Activated CD4-positive, alpha-beta T cell treated with anti-CD3 and anti-CD28 coated beads, Interleukin-2, amount 50 U/mL, for 48 hours (primary cell): ENCODE measurements at places on chromosomes 4 and X.

DNA sequence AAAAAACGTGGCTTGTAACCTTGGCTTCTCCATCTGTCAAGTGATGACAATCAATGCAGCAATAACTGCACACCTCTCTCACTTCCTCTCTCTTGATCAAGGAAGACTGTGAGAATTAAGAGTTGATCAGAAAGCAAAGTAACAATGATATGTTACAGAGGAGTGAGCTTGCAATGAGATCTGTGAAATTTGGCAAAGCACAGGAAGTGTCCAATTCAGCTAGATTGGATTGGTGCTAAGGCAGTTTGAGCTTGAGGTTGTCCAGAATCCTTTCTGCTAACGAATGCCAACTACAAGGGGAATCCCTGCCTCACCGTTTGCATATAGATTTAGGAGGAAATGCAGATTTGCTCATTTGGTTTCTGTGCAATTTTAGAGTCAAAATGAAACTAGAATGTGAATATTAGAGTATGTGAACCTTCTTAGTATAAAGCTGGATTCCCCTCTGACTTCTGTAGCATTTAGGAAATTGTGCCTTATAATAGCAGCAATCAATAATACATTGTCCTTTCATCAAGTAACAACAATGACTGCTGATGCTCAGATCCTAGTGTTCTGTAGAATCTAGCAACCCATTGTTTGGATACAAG lies 346.4 kb downstream of the PTTG2 start:
- DNase-seq, result no peak

GRCh38 chr4:87133183-87133582 lies 87.2 kb downstream of the KLHL8 start:
- DNase-seq, result no peak

DNA sequence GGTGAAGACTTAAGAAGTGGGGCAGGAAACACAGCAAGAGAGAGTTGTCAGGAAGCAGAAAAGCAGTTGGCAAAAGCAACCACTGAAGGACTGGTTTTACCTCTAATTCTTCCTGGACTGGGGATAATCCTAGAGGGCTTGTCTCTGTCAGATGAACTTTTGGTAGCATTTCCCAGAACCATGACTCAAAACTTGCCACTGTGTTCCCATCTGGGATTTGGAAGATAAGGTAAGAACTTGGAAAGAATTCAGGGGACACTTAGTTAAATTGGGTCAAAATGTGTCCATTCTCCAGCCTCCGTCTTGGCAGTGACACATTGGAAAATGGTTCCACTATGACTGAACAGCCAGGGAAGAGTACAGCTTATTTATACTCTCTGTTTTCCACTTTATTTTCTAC lies 55.7 kb downstream of the CD38 start:
- DNase-seq, result no peak

DNA sequence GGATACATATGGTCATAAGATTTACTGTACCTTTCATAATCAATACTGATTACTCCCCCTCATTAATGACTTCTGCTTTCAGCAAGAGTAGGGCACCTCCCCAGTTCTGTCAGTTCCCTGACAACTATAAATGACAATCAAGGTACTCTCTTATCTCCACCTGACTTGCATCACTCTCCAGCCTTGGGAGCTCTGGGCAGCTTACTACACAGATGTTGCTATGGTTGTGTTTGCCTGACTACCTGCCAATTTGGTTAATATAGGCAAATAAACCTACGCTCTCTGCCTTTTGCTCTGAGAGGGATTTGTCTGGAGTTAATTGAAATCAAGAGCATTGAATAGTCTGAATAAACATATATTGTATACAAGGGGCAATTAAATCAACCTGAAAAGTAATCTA lies 22.8 kb upstream of the MAP7D3 start:
- no peak for DNase-seq

- no peak for DNase-seq
These were observed 46.8 kb upstream of the PITX2 start for GRCh38 chr4:110669663-110670062.

DNA sequence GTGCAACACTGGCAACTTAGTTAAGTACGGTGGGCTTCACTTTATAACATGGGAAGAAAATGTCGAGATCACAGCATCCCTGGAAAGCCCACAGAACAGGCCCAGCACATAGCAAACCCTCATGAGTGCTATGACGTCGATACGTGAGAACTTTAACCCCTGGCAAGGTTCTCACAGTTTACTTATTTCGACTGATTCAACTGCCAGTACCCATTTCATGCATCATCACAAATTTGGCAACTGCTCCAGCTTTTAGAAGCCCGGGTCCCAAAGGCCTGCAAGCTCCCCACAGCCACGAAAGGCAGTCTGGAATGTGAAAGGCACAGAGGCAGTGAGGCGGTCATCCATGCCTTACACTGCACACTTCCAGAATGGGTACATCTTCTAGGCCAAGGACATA lies 41.2 kb downstream of the RELL1 start:
- no peak for DNase-seq

GRCh38 chr4:28014469-28014868 lies 1153.8 kb downstream of the STIM2 start:
- no peak for DNase-seq

DNA sequence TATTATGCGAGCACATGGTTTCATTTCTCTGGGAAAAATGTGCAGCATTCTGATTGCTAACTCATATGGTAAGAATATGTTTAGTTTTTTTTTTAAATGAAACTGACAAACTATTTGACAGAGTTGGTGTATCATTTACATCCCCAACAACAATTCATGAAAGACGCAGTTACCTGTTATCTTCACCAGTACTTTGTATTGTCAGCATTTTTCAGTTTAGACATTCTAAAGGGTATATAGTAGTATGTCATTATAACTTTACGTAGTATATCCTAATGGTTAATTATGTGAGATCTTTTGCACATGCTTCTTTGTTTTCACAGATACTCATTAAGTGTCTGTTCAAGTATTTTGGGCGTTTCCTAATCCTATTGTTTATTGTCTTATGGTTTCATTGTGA lies 891.1 kb upstream of the AGA start:
- DNase-seq, result no peak

GRCh38 chr4:124711471-124712371 lies 811 bp downstream of the ANKRD50 start:
- DNase-seq, result peak; percentile 15

DNA sequence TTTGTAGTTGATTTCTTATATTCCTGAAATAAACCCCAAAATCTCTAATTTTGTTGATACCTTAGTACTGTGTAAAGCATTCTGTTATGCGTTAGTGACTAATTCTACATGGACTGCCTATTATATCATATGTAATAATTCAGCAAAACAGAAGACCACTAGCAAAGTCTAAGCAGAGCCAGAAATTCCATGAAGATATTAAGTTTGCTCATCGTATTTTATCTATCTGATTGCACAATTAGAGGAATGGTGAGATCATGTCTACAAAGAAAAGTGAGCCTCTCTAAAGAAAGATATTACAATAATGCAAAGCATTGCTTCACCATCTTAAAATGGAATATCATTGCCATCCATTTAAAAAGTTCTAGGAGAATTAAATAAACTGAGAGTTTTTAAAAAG lies 374.6 kb upstream of the SLC7A11 start:
- no peak for DNase-seq

DNA sequence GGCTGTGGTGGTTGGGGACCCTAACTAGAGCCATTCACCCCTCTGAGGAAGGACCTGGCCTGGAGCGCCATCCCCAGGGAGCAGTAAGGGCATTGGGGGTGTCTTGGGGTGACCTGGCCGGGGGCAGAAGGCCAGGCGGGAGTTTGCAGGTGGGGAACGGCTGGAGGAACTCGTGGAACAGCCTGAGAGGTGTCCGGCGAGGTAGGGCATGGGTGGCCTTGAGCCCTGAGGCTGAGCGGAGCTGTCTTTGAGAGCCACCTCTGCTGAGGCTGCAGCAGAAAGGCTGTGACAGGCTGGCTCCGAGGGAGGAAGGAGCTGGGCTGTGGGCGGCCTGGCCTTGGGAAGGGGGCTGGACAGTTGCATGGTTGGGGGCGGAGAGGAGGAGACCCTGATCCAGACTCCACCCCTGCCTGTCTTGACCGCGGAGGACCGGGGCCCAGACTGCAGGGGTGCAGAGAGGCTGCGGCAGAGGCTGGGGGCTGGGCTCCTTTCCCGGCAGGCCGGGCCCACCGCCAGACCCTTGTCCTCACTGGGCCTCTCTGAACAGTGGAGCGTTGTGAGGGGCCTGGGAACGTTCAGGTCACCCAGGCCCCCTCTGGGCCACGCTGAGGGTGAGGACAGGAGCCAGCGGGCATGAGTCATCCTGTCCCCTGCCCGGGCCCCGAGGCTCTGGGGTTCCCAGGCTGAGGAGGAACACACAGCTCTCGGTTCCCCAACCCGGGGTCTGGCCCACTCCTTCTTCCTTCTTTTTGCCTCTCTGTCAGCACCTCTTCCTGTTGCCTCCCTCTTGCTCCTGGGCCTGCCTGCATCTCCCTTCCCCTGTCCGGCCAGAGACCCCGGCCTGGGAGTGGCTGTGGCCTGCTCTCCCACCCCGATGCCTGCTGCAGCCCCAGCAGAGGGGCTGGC lies 8.1 kb downstream of the SH3BP2 start:
- DNase-seq, result no peak

DNA sequence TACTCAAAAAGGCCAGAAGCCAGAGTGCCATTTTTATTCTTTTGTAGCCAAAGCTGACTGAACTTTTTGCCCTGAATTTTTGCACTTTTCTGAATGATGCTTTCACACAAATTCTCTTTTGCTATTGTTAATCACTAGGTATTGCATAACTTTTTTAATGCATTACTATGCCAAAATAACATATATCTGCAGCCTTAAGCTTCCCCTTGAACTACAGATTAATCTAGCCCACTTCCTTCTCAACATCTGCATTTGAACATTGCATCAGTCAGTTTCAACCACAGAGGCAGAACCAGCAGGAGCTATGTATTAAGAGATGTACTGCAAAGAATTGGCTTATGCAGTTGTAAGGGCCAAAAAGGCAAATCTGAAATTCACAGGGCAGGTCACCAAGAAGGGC lies 197.6 kb upstream of the GYPA start:
- no peak for DNase-seq

DNA sequence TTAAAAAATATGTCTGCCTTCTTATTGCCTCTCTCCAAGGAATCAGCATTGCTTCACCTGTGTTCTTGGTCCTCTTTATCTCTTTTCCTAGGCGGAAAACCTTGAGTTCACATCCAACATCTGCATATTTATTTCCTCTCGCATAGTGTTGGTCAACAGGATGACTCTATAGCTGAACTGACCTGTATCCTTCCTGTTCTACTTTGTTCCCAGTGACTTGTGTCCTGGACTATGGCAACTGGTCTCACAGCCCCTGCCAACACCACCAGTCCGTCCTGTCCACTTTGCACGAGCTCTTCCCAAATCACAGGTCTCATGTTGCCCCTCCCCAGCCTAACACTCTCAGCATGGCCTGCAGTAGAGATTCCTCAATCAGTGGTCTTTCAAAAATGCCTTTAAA lies 2.0 kb downstream of the DIPK2B start:
- no peak for DNase-seq

- no peak for DNase-seq
These were observed 10.5 kb downstream of the NELFA start for GRCh38 chr4:1998296-1998695.

GRCh38 chrX:131316260-131316659 lies 27.2 kb upstream of the IGSF1 start:
- no peak for DNase-seq

GRCh38 chrX:110684653-110685052 lies 111.0 kb downstream of the CHRDL1 start:
- DNase-seq, result no peak

DNA sequence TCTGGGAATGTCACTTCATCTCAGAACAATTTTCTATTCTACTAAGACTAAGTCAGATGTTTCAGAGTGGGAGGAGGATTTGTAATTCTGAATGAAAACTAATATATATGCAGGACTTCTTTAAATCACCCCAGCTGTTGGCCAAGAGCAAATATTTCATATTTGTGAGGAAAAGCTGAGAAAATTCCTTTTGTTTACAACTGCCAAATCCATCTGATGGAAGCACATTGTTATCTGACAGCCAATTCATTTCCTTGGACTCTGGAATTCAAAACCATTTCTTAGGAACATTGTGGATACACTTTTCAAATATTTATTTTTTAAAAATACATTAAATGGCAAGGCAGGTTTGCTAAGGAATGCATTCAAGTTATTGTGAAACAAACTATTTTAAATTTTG lies 8.0 kb downstream of the SLIT2 start:
- no peak for DNase-seq

GRCh38 chr4:74097116-74097515 lies 1.9 kb downstream of the CXCL2 start:
- no peak for DNase-seq

- DNase-seq, result no peak
These were observed 32.1 kb downstream of the TMEM131L start for GRCh38 chr4:153497988-153498967.

DNA sequence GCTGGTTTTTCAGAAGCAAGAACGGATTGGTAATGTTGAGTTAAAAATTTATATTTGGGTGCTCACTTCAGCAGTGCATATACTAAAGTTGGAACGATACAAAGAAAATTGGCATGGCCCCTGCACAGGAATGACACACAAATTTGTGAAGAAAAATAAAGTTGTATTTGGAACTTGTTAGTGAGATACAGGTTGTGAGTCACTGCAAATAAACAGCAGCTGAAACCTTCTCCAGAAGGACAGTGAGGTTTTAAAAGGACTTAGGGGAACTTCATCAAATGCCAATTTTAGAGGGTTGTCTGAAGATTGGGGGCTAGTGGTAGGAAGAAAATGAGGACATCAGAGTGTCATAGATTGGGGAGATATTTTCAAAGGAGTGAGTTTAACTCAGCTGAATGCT lies 79.7 kb upstream of the ELOVL6 start:
- no peak for DNase-seq

- DNase-seq, result no peak
These were observed 280.3 kb downstream of the PDHA2 start for GRCh38 chr4:96120206-96120605.

- no peak for DNase-seq
These were observed 37.6 kb downstream of the ZBTB49 start for GRCh38 chr4:4327652-4328121.

- DNase-seq, result no peak
These were observed 42.2 kb downstream of the SMIM10L2A start for GRCh38 chrX:135463937-135464336.

- DNase-seq, result no peak
These were observed 52.1 kb upstream of the NAP1L2 start for GRCh38 chrX:73266766-73267165.

- no peak for DNase-seq
These were observed 58.7 kb downstream of the GPRIN3 start for GRCh38 chr4:89248879-89249281.

DNA sequence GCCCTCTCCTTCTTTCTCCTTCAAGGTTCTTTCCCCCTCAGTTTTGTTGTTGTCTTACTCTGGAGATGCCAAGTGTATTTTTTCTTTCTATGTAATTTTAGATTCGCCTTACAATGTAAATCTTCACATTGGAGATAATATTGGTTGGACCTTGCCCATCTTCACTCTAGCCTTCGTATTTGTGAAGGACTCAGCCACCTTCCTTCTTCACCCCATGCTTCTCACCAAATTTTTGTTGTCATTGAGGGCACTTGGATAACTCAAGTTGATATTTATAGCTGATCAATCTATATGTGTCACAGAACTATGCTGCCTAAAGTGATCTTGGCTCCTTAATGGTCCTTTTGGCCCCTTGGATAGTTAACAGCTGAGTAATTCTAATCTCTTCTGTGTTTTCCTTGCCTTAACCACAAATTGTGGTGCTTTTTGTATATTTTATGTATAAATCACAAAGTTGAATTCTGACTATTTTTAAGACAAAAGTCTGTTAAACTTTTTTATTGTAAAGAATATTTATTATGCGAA lies 6.5 kb downstream of the SPRY1 start:
- DNase-seq, result no peak

- peak; percentile 30 for DNase-seq
These were observed 484.2 kb downstream of the BCOR start for GRCh38 chrX:39613482-39613995.

GRCh38 chr4:85829276-85830051 lies 354.5 kb downstream of the ARHGAP24 start:
- no peak for DNase-seq
